ENCODE measurements at places on chromosomes 5 and 9. TPM values are rescaled to one million over a fixed set of nuclear protein-coding genes. Genes with fewer than 3 reads are reported as not detected.

Gene SLC25A48
- 4.1 TPM for total RNA-seq

Gene RANBP17
- 7.9 TPM for total RNA-seq

Gene AK8
- 0.16 TPM for total RNA-seq

DNA sequence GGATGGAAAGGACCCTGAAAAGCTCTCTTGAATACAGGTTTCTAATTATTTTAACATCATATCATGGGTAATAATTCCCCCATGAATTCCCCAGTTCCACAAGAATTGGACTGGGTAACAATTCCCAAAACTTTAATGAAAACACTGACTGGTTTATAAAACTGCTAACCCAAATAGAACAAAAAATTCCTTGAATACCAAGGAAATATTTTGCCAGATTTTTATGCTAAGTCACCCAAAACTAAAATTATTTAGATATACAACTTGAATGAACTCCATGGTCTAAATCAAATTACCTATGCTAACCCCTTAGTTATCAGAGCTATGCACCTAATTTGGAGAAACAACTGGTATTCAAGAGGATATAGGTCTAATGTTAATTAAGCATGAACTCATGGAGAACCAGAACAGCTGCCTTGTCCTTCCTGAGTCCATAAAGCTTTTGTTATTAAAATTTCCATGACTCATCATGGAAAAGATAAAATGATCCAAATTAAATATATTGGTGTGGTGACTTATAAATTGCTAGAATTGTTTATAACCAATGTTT lies 164.9 kb upstream of the TUT7 start:
- DNase-seq, result no peak

DNA sequence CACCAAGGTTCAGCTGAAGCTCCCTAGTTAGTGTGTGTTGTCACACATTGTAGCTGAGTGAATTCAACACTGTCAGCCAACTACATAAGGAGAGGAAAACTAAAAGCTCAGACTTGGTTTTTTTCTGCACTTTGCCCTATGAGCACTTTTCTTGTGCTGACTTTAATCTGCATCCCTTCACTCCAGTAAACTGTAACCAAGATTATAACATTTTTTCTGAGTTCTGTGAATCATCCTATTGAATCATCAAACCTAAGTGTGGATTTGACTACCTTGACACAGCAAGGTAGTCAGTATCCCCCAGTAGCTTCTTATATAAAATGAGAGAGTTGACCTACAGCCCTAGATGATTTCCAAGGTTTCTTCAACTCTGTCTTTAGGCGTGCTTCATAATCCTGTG lies 325.0 kb downstream of the AGTPBP1 start:
- DNase-seq, result no peak
